Thoracic aorta endothelial cell (primary cell): ENCODE measurements at places on chromosomes 2 and 18. TPM values are rescaled to one million over a fixed set of nuclear protein-coding genes. Genes with fewer than 3 reads are reported as not detected.

The UGT1A8 gene
- total RNA-seq, result not detected in 2 replicates

The ABCB11 gene
- 0.50 and 0.53 TPM in 2 replicates for total RNA-seq

The C1QL2 gene
- total RNA-seq, result not detected in 2 replicates

The ZNF804A gene
- under 0.01 TPM in 2 replicates for total RNA-seq

The STARD6 gene
- total RNA-seq, result not detected in 2 replicates

The MLPH gene
- 0.27 TPM in 1 of 2 replicates, not detected in the other for total RNA-seq

The LHCGR gene
- not detected in 2 replicates for total RNA-seq

The FASTKD2 gene
- total RNA-seq, result 62.1 and 64.5 TPM in 2 replicates

The ALPP gene
- total RNA-seq, result not detected in 2 replicates

The GPR39 gene
- 0.13 TPM in 1 of 2 replicates, not detected in the other for total RNA-seq

The SP5 gene
- not detected in 2 replicates for total RNA-seq

The XIRP2 gene
- under 0.01 and 0.14 TPM in 2 replicates for total RNA-seq
